ENCODE measurements at places on chromosomes 6 and 20.

DNA sequence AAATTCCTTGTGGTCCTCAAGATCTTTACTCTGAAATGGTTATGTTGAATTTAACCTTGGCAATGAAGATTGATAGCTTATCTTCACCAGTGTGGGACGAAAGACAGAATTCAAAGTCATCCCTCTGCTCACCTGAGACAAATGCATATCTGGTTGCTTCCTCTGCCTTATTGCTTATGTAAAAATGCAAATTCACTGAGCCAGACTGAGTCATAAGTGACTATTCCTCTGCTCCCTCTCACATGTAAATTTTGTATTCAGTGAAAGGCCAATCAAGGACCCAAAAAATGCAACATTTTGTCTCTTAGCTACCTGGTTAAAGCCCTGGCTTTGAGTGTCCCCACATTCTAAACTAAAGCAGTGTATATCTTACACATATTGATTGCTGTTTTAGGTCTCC is 593.1 kb upstream of the GJE1 start:
- no peak for DNase-seq

DNA sequence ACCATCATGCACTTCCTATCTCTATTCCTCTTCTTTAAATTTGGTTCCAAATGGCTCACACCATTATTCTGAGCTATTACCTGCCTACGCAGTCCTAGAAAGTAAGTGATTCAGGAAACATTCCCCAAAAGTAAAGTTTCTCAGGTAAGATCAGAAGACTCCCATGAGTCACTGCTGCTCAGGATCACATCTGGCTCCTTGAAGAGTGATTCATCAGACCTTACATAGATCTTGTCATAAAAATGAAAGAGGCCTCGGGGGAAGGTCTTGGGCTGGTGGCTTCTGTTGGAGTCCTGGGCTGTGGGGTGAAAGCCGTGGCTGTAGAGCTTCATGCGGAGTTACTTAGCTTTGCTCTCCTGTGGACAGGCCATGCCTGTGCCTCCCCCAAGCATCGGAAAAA is 35.9 kb downstream of the PLG start:
- DNase-seq, result no peak

GRCh38 chr6:33914645-33915044 is 110.8 kb upstream of the MLN start:
- no peak for DNase-seq

- DNase-seq, result no peak
Measured at GRCh38 chr6:53857318-53858094, 62.7 kb downstream of the LRRC1 start.

DNA sequence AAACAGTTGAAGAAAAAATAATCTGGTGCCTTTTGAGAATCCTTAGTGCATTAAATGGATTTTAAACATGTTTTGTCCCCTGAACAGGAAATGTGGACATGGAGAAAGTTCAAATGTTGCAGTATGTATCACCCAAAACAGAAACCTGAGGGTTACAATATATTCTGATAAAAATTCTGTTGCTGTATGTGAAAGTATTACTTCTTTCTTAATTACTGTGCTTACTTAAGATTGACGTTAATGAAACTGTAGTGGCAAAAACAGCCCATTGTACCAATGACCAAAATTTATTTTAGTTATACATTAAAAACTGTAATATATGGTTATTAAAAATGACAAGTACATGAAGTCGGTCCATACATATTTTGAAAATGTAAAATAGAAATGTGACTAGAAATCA is 100.6 kb downstream of the PRDM1 start:
- no peak for DNase-seq

DNA sequence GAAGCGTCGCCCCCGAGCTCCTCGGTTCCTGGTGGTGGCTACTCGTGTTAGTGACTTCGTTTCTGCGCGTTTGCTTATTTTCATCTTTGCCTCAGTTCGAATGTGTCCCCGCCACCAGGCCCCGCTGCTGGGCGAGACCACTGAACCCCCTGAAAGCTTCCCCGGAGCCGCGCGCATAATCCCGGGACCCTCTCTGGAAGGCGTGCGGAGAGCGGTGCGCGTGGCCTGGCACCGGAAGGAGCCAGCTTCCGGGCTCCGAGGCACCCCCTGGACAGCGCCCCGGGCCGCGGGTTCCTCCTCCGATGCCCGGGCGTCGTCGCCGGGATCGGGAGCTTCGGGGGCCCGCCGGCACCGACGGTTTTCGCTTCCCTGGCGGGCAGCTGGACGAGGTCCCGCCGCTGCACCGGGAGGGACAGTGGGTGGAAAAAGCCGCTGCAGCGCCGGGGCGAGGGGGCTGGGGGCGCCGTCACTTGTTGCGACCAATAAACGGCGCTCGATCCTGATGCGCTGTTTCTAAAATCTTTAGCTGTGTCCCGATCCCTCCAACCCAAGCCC is 643 bp upstream of the SLC35D3 start:
- no peak for DNase-seq

DNA sequence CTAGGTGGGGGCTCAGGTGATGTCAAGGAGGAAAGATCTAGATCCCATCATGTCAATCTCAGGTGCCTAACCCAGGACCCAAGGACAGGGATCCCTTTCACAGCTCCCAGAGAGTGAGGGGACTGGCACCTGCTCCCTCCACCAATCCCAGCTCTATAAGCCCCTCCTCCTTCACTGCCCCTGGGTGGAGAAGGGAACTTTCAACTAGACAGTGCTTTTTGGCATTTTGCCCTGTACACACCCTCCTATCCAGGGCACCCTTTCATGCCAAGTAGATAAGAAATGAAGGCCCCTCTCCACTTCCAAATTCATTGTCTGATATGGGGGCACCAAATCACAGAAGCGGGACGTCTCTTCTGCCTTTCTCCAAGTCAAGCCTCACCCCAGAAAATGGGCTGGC is 61.6 kb downstream of the MDGA1 start:
- DNase-seq, result no peak

GRCh38 chr20:18066421-18067333 is 9.0 kb upstream of the OVOL2 start:
- no peak for DNase-seq

GRCh38 chr6:74087899-74088298 is 391.9 kb downstream of the CD109 start:
- no peak for DNase-seq

GRCh38 chr6:71349395-71349794 is 60.8 kb downstream of the OGFRL1 start:
- DNase-seq, result no peak

DNA sequence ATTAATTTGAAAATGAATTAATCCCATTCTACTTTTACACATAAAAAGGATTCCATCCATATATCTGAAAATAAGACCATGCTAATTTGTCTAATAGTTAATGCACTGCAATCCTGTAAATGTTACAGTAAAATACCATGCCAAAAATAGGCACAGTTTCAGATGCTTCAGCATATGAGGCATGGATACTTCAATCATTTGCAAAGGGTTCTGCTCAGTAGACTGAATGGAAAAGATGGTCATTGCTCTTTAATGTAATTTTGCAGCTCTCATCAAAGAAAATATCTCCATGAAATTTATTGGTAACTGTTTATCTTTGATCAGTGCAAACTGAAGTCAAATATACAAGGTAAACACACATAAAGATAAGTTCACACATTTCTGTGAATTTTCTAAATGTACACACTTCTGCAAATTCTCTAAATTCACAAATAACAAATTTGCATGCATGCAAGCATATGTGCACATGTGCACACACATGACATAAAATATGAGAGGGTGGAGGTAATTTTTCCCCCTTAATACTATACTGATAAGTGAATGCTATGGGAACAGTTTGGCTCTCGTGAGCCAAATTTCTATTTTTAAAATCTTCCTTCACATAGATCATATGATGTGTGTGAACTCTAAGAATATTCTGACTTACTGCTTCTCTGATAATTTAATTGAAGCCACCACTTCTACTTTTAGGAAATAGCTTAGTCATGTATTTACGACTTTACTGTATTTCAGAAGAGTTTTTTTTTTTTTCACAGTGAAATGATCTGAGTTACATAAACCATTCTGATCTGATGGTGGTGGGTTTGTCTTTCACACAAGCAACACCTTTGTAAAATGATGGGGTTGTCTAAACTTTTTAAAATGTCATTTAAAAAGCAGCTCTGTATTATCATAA is 996.8 kb upstream of the CITED2 start:
- DNase-seq, result no peak

Data from NCI-H1092 (cell line).